ENCODE measurements at places on chromosomes 16 and 17.

- DNase-seq = no peak
Observed at GRCh38 chr16:12679660-12680272, 123.9 kb downstream of the CPPED1 start.

DNA sequence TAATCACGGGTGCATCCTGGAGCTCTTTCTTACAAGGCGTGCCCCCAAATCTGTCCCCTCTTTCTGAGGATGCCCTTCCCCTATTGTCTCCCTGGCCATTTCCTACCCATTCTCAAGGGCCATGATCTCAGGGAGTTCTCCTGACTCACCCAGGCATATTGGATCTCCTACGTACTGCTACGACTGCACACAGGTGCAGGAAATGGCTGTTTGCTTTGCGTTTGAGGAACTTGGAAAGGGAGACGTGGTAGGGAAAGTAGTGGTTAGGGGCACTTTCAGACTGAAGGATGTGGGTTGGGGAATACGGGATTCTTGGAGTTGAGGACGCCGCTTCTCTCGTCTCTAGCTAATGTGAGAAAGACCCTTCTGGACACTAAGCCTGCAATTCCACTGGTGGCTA, 18.7 kb upstream of the MEOX1 start:
- no peak for DNase-seq

DNA sequence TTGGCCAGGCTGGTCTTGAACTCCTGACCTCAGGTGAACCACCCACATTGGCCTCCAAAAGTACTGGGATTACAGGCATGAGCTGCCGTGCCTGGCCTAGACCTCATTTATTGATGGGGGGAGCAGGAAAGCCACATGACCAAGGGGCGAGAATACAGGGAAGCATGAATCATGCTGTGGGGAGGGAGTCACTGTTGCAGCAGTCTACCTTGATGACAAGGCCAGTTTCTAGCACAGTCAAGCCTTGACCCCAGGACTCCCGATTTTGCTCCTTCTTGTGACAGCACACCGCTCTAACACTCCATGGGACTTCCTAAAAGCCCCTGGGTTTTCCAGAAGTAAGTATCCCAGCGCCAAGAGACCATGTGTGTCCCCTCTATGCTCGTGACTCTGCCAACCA, 42.9 kb upstream of the IRF8 start:
- DNase-seq = no peak

DNA sequence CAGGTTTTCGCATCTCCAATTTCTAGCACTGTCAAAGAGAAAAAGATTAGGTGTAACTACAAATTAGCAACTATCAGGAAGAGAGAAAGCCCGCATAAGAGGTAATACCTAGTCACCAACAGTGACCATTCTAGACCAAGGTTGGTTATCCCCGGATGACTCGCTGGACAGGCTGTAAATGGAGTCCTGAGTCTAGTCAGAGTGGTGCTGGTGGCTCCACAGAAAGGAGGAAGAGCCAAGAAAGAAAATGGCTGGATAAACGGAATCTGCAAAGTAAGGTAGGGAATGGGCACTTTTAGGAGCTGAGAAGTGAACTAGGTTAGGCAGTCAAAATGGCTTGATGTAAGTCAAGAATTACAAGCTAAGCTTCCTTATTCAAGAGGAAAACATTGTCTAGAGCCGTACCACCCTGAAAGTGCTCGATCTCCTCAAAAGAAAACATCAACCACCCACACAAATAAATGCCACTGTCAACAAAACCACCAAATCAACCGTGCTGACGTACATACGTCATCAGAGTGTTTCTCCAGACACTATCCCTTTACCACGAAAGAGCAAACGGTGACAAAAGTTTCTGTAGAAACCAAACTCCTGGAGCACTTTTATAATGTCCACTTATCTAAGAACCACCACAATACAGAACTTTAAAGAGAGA, 2.2 kb downstream of the GSPT1 start:
- no peak for DNase-seq

GRCh38 chr16:7640334-7640733, 307.7 kb downstream of the RBFOX1 start:
- DNase-seq = no peak

- DNase-seq = no peak
Observed at GRCh38 chr17:49456183-49456965, 38.7 kb upstream of the NGFR start.

DNA sequence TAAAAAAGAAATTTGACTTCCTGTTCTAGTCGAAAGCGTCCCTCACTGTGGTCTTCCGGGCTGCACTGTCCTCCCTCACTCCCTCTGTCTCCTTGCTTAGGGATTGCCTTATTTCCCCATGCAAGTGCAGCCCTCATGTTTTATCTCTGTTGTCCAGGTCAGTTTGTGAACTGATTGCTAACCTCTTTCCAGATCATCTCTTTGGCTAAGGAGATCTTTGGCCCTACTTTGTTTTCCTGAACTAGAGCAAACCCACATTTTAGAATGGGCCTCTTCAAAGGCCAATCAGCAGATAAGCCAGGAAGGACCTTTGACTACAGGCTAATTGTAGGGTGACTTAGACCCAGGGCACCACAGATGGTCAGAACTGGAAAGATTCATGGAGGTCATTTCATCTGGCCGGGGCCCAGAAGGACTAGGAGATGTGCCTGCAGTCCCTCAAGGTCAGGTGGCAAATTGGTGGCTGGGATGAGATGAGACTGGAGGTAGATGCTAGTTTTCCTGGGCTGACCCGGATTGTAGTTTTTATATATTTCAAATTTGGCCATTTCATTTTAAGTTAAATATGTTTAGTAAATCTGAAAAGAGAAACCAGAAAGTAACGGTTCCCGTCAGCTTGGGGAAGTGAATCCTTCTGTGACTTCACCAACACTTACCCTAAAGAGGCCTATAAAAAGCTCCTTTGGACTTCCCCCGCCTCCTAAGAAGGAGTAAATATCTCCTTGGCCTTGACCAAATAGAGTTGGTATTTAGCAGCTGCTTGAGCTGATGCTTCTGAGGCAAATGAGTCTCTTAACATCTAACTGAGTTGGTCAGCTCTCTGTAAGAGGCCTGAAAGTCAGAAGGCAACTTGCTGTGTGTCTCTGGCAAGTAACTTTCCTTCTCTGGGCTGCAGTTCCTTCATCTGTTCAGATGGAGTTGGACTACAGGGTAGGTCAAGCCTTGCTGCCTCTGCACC, 6.2 kb upstream of the SLC25A19 start:
- no peak for DNase-seq

DNA sequence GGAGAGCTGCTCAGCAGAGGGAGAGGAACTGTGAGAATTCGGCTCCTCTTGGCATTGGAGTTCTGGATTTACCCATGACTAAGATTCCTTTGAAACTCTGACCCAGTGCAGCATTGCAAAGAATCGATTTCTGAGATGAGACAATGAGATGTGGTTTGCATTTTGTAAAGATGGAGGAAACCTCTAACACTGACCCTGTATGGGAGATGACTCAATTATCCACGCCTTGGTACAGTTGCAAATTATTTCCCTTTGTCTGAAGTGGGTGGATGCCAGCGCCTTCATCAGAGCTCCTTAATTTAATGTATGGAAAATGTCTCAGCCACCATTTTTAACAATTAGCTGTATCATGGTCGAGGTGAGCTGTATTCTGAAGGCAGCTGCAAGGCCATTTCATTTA, 53.4 kb downstream of the NUP93 start:
- DNase-seq = no peak

DNA sequence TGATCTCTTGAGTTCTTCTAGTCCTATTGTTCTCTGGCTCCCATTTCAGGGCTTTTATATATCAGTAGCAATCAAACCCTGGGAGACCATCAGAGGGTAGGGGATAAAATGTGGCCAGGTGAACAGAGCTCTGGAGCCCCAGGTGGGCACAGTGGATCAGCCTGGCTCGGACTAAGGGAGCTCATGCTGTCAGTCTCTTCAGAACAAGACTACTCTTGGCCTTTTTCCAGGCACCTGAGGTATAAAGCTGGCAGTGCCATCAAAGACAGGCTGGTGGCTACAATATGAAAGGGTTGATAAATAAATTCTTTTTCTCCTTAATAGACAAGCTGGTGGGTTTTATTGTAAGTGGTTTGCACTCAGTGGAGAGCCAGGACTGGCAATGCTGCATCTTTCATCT, 160.0 kb upstream of the CCL2 start:
- DNase-seq = no peak

- no peak for DNase-seq
Observed at GRCh38 chr17:50638966-50639713, 4.5 kb downstream of the ABCC3 start.

All from stimulated activated CD8-positive, alpha-beta memory T cell treated with anti-CD3 and anti-CD28 coated beads, Interleukin-15, amount 100 ng/mL, for 1 hour (primary cell).